Fibroblast of villous mesenchyme (primary cell): ENCODE measurements at places on chromosomes 5 and 9. TPM values are rescaled to one million over a fixed set of nuclear protein-coding genes. Genes with fewer than 3 reads are reported as not detected.

- no peak for DNase-seq
Observed at GRCh38 chr9:106228861-106229260, 534.5 kb downstream of the TMEM38B start.

DNA sequence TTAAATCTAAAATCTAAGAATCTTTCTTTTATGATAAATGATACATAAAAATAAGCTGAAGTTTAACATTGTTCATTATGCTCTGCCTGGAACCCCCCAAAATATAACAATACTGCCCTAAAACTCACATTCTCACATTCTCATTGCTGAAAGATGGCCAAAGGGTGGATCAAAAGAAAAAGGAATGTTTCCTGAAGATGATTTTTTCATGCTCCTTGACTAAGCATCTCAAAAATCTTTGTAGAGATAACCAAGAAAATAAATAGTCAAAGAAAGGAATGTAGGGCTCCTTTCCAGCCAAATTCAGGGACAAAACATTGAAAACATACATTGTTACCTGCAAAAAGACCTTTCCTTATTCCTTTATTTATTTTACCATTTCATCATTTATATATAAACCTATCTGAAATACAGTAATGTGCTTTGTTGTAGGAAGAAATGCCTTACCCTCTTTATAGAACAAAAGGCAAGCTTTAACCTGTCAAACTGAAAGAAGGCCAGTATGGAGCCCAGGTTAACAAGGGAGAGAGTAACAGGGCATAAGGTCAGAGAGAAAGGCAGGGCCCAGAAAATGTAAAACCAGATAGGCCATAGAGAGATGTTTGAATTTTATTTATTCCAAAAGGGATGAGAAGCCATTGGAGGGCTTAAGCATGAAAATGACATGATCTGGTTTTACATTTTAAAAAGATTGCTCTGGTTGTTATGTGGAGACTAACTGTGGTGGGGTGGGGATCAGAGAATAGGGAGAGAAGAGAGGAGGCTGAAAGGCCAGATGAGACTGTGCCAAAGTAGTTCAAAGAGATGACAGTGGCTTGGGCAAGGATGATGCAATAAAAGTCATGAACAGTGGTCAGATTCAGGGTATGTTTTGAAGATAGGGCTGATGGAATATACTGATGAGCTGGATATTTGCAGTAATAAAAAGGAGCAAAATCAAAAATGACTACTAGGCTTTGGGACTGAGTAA is 37.3 kb upstream of the CDK5RAP2 start:
- peak; percentile 15 for DNase-seq

GRCh38 chr9:94490465-94490864 is 64.4 kb upstream of the PCAT7 start:
- DNase-seq: peak; percentile 3

- peak; percentile 3 for DNase-seq
Observed at GRCh38 chr9:73348471-73348870, 196.8 kb downstream of the ANXA1 start.

- DNase-seq: no peak
Observed at GRCh38 chr5:168135897-168136296, 155.5 kb upstream of the WWC1 start.

DNA sequence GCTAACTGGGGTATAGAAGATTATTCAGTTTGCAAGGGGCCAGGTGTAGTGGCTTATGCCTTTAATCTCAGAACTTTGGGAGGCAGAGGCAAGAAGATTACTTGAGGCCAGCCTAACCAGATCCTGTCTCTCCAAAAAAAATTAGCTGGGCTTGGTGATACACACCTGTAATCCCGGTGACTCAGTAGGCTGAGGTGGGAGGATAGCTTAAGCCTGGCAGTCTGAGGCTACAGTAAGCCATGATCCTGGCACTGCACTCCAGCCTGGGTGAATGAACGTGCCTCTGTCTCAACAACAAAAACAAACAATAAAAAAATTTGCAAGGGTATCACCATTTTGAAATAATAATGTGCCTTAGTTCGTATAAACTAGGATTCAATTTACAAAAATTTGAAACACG is 51.3 kb downstream of the BAAT start:
- no peak for DNase-seq

DNA sequence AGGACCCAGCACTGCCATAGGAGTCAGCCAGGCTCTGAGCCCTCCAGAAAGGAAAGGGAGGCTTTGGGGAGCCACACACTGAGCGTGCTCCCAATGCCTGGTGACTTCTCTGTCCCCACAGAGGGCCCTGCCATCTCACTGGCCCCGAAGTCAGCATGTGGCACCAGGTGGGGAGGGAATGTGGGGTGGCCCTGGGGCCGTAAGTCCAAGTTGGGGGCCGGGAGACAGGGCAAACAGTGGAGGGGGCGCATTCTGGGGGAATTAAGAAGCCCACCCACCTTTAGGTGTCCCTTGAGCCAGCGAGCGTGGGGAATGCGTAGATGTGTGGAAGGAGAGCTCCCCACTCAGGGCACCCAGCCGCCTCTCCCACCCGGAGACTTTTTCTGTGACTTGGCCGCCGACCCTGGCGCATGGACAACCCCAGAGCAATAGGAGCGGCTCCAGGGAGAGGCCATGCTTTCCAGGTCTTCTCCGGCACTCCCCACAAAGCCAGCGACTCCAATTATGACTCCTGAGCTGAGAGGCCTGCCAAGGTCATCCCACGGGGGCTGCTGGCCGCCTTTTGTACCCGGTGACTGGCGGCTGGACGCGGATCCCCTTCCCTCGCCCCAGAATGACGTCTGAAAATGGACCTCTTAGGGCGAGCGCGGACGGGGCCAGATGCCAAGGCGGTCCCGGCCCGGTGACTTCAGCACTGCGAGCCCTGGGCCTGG is 9.8 kb downstream of the IRX1 start:
- no peak for DNase-seq

GRCh38 chr9:38388283-38389223 is 3.9 kb upstream of the ALDH1B1 start:
- DNase-seq: peak; percentile 67

Gene MUSK
- total RNA-seq: under 0.01 TPM in 1 of 2 replicates, not detected in the other

Gene SH3PXD2B
- 28.1 and 32.2 TPM in 2 replicates for total RNA-seq

Gene NEUROG1
- not detected in 2 replicates for total RNA-seq

Gene PCDHA3
- under 0.01 and 0.32 TPM in 2 replicates for total RNA-seq

Gene TMEM174
- total RNA-seq: not detected in 2 replicates

Gene ARHGEF39
- total RNA-seq: 0.97 and 3.0 TPM in 2 replicates
